ENCODE measurements at places on chromosomes 13 and 19.

DNA sequence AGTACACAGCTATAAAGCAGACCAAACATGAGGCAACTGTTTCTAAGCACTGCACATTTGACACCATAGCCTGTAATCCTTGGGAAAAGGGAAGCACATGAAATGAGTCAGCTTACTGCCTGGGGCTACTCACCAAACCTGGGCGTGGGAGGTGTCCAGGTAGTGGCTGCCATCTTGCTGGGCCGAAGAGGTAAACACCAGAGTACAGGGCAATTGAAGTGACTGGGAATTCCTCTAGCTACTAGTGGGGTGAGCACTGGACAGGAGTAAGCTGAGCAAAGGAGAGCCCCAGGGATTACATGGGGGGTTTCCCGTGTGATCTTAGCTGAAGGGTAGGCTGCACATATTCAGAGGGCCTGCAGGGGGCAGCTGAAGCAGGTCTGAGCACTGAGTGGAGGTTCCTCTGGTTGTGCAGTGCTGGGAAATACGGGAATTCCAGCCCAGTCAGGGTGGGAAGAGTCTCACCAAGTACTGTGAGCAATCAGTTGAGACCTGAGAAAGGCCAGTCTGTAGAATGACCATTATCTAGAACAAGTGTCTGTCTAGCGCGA is 140.5 kb downstream of the SLC7A1 start:
- no peak for DNase-seq

DNA sequence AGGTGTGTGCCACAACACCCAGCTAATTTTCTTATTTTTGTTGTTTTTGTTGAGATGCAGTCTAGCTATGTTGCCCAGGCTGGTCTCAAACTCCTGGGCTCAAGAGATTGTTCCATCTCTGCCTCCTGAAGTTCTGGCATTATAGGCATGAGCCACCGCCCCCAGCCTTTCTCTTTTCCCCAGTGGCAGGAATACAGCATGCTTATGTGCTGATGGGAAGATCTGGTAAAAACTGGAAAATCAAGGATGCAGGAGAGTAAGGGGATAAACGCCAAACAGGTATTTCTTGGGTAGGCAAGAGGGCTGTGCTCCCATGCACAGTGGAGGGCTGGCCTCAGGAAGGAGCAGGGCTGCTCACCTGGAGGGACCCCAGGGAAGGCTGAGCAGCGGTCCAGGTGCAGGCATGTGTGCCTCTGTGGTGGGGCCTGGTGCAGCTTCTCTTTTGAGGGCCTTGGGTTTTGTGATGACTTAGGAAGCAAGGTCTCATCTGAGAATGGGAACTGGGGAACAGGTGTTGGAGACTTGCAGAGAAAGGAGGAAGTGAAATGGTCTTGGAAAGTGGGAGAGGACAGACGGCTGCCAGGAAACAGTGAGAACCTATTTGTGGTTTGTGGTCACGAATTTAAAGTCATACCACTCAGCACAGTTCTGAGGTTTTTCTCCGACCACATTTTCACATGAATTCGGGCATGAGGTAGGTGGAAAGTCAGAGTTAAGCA is 106.5 kb downstream of the TEX26 start:
- no peak for DNase-seq

- no peak for DNase-seq
Measured at GRCh38 chr19:16922949-16923348, 34.1 kb downstream of the F2RL3 start.

DNA sequence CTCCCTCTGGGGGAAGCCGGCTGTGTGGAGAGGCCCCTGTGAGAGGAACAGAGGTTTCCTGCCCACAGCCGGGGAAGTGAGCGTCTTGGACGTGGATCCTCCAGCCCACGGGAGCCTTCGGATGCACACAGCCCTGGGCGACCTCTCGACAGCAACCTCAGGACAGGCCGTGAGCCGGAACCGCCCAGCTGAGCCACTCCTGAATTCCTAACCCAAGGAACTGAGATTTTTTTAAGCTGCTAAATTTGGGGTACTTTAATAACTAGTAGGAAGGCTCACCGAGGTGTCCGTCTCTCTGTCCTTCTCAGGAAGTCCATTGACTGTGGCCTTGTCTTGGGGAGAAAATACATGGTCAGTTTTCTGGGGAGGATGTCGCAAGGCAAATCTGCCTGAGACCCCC is 9.1 kb downstream of the LAIR1 start:
- no peak for DNase-seq

DNA sequence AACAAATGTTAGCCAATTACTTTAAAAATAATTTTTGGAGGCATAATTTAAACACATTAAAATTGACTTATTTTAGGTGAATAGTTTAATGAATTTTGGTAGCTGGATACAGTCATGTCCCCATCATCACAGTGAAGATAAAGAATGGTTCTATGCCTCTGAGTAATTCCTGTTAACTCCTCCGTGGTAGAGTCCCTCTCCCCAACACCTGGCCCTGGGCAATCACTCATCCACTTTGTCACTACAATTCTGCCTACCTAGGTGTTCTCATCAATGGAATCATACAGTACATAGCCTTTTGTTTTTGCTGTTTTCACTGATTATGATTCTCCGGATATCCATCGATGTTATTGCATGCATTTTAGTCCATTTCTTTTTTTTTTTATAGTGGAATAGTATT is 55.6 kb downstream of the ING1 start:
- no peak for DNase-seq

GRCh38 chr13:114115796-114116195 is 16.6 kb downstream of the RASA3 start:
- no peak for DNase-seq

- DNase-seq, result no peak
Measured at GRCh38 chr13:44870456-44870929, 118.8 kb downstream of the NUFIP1 start.

DNA sequence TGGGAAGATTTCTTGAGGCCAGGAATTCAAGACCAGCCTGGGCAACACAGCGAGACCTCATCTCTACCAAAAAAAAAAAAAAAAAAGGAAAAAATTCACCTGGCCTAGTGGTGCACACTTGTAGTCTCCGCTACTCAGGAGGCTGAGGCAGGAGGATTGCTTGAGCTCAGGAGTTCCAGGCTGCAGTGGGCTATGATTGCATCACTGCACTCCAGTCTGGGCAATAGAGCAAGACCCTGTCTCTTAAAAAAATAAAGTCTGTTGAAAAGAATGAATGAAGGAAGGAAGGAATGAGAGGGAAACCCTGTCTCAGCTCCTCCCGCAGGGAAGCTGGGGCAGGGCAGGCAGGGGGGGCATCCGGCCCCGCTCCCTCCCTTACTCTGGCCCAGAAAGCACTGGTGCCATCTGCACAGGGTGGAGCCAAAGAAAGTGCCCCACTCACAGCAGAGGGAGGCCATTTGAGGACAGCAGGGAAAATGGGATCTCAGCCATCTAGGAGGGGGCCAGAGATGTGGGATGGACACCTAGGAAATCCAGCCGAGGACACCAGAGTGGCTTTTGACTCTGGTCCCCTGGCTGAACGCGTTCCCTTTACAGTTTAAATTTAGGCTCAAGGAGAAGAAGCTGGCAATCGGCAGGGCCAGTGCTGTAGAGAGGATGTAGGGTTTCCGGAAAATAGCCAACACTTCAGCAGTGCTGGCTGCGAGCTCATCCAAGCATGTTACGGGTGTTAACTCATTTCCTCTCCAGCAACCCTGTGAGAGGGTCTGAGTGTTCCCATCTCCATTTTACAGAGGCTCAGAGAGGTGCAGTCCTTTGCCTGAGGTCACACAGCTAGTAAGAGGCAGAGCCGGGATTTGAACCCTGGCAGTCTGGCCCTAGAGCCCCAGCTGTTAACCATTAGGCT is 3.6 kb upstream of the HPN start:
- no peak for DNase-seq

DNA sequence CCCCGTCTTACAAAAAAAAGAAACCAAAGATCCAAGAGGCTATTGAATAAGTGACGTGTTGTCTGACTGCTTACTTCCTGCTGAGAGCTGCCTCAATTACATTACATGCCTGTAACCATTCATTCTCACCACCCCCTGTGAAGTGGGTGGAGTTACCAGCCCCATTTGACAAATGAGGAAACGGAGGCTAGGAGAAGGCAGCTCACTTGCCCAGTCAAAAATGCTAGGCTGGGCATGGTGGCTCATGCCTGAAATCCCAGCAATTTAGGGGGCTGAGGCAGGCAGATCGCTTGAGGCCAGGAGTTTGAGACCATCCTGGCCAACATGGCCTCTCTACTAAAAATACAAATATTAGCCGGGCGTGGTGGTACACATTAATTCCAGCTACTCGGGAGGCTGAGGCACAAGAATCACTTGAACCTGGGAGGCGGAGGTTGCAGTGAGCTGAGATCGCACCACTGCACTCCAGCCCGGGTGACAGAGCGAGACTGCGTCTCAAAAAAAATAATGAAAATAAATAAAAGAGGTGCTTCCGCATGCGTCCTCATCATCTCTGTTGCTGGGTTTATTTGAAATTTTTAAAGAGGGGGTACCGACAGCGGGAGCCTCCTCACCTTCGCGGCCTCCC is 499 bp downstream of the LSM7 start:
- no peak for DNase-seq

DNA sequence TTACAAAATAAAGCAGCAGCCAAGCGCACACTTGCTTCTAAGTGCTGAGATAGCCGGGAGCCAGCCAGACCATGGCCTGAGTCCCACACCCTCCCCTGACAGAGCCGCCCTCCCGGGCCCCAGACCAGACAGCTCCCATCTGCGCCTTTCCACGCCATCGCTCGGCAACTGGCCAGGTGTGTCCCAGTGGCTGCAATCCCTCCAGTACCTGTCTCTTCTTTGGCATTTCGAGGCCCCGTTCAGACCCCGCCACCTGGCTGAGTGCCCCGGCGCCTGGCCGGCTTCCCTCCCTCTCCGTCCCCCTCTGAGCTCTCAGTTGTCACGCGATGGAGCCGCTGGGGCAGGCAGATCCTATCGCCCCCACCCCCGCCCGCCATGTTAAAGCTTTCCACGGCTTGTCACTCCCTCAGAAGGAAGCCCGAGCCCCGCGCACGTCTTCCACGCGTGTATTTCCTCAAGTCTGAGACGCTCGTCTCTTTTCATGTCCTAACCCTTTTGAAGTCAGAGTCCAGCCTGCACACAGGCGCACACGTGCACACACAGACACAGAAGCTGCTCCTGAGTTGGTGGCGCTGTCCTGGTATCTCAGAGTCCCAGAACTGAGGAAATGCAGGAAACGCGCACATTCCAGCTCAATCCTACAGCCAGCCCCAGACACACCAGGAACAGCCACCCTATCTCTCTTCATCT is 7.9 kb downstream of the MLLT1 start:
- DNase-seq, result no peak
